Stimulated activated naive CD8-positive, alpha-beta T cell treated with anti-CD3 and anti-CD28 coated beads, Interleukin-15, Interleukin-2, amounts not matched to agents 100 U/mL and 50 U/mL, for 24 hours (primary cell): ENCODE measurements at places on chromosomes 2 and 18.
A peak's percentile ranks its signal among the peaks of the same experiment; 100 is the strongest.

- no peak for DNase-seq
Measured at GRCh38 chr2:119716284-119716672, 37.3 kb downstream of the TMEM177 start.

DNA sequence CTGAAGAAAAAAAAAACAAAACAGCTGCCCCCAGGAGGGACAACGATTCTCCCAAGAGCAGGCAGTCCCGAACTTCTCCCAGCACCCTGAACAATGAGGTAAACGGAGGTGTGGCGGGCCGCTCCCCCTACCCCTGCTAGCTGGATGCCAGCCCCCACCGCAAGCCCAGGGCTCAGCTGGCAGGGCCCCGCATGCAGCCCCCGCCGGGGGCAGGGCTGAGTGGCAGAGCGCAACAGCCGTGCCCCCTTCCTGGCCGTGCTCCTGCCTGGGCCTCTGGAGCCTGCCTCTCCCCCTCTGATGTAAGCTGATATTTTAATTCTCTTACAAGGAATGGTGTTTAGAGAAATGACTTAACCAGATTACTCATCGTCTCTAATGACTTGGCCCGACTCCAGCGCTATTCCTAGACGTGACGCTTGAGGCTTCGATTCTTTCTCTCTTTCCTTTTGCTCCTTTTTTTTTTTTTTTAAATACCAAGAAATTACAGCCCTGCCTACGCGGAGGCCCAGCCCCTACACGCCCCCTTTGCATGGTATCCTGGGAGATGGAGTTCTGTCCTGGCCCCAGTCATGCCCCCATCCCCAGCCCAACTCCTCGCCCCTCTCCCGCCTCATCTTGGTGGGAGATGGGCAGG is 4.6 kb upstream of the ARID5A start:
- peak; percentile 87 for DNase-seq

- no peak for DNase-seq
Measured at GRCh38 chr2:230931556-230932231, 6.7 kb upstream of the GPR55 start.

- DNase-seq, result no peak
Measured at GRCh38 chr2:219099329-219099728, 38.6 kb upstream of the IHH start.

GRCh38 chr2:178579006-178579405 is 98.7 kb downstream of the PLEKHA3 start:
- DNase-seq, result no peak

DNA sequence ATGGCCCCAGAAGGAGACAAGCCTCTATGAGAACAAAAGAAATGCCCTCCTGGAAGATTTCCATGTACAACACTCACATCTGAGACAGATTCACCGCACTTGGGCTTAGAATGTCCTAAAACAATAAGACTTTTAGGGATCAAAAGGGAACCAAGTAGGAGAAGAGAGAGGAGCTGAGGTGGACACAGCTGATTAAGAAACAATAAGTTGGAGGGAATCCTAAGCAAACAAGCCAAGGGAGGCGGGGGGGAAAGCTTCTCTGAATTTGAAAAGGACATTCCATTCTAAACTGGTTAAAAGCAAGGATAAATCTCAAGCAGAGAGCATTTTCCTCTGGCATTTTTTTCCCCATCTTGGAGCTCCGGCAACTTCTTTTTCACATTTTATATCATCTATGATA is 9.9 kb downstream of the ACVR1 start:
- no peak for DNase-seq

DNA sequence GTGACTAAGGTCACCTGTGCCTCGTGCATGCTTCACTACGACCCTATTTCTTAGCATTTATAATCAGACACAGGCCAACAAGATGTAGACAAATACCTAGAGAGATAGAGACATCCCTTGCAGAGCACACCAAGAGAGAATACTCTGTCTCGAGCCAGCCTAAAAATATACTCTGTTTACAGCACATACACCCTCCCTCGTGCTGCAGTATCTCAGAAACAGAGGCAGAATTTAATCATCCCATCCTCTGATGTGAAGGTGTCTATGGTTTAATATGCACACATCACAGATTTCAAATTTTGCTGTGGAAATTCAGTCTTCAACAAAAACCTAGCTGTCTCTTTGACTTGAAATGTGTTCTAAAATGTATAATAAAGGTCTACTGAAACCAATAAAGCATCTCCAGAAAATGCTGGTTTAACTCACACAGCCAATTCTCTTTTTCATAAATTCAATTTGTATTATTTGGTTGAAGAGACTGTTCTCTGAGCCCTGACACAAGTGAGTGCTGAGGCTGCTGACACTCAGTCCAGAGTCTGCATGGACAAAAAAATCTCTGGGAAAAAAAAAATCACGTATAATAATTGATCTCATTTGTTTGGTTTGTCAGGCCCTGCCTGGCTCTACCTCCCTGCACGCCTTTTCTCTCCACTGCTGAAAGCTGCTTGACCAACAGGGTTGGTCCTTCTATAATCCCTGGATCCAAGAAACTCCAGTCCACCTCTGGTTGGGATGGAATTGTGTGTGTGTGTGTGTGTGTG is 142.0 kb upstream of the FSHR start:
- no peak for DNase-seq

- DNase-seq, result no peak
Measured at GRCh38 chr2:18722101-18722500, 132.7 kb upstream of the NT5C1B start.
